Muscle of leg (tissue), 16 donors: ENCODE measurements at places on chromosomes 4 and X. TPM values are rescaled to one million over a fixed set of nuclear protein-coding genes. Genes with fewer than 3 reads are reported as not detected.

- no peak overlapping the region for H3K4me3 ChIP-seq
- peaks cover 3% of the 10 kb centered on the region for H3K4me1 ChIP-seq
- no peaks in the 10 kb centered on the region for H3K27me3 ChIP-seq
- no peak overlapping the region for H3K27ac ChIP-seq
- DNase-seq, result peak; percentile 62
These were observed 27.4 kb downstream of the FRYL start for GRCh38 chr4:48752726-48753125.

- H3K36me3 ChIP-seq, result peaks cover 19% of the 10 kb centered on the region
- peaks cover 14% of the 10 kb centered on the region for H3K27me3 ChIP-seq
- H3K4me3 ChIP-seq, result no peak overlapping the region
- H3K4me1 ChIP-seq, result no peaks in the 10 kb centered on the region
- no peak for DNase-seq
- no peak overlapping the region for H3K27ac ChIP-seq
These were observed 20.8 kb downstream of the RLIM start for GRCh38 chrX:74593593-74593992.

DNA sequence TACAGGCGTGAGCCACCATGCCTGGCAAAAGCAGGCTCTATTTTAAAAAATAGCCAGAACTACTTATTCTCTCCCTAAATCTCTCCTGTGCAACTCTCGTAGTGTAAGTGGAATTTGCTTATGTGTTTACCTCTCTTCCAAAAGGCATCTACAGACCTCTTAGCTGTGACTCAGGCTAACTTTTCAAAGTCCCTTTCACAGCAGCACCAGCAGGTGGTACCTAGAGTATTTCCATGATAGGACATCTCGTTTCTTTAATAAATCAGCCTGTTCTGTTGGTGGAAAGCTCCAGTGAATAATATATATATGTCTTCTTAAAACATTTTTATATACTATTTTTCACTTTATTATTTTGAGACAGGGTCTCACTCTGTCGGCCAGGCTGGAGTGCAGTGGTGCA lies 89.0 kb downstream of the NSUN7 start:
- no peak overlapping the region for H3K27ac ChIP-seq
- H3K27me3 ChIP-seq, result no peaks in the 10 kb centered on the region
- no peak for DNase-seq
- peaks cover 26% of the 10 kb centered on the region for H3K36me3 ChIP-seq
- peaks cover 16% of the 10 kb centered on the region for H3K4me1 ChIP-seq
- H3K4me3 ChIP-seq, result no peak overlapping the region

GRCh38 chr4:136713140-136713539 lies 819.2 kb downstream of the PCDH18 start:
- H3K4me3 ChIP-seq, result no peak overlapping the region
- H3K36me3 ChIP-seq, result no peaks in the 10 kb centered on the region
- no peaks in the 10 kb centered on the region for H3K27me3 ChIP-seq
- H3K27ac ChIP-seq, result no peak overlapping the region

GRCh38 chr4:85823295-85823694 lies 348.3 kb downstream of the ARHGAP24 start:
- no peak overlapping the region for H3K4me3 ChIP-seq
- peak; percentile 72 for DNase-seq
- no peaks in the 10 kb centered on the region for H3K36me3 ChIP-seq
- H3K4me1 ChIP-seq, result peaks cover 20% of the 10 kb centered on the region
- peak overlapping the region; percentile 52 for H3K27ac ChIP-seq

GRCh38 chr4:120232050-120232449 lies 165.4 kb upstream of the MAD2L1 start:
- H3K27ac ChIP-seq, result no peak overlapping the region
- no peaks in the 10 kb centered on the region for H3K27me3 ChIP-seq
- DNase-seq, result no peak
- no peaks in the 10 kb centered on the region for H3K4me1 ChIP-seq
- no peaks in the 10 kb centered on the region for H3K36me3 ChIP-seq
- H3K4me3 ChIP-seq, result no peak overlapping the region

DNA sequence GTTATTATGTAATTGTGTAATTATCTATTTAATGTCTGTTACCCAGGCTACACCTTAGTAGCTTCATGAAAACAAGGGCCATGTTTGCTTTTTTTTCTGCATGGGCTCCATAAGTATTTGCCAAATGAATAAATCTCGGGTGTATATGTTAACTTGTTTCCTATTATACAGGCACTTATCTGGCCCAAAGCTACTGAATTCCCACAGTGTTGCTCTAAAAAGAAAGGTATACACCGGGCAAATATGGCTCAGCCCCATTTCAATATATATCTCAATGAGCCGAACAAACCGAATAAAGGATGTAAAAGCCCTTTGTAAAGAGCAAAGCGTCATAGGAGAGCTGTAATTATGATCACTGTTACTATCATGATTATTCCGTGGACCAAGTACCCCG lies 767 bp downstream of the PAQR3 start:
- H3K27me3 ChIP-seq, result peaks cover 2% of the 10 kb centered on the region
- H3K27ac ChIP-seq, result no peak overlapping the region
- DNase-seq, result peak; percentile 29

- no peak for DNase-seq
- peaks cover 17% of the 10 kb centered on the region for H3K4me1 ChIP-seq
- H3K27me3 ChIP-seq, result no peaks in the 10 kb centered on the region
- H3K27ac ChIP-seq, result no peak overlapping the region
- no peak overlapping the region for H3K4me3 ChIP-seq
These were observed 90.7 kb downstream of the LNX1 start for GRCh38 chr4:53500546-53500945.

GRCh38 chr4:146334862-146335449 lies 120.6 kb downstream of the REELD1 start:
- DNase-seq, result peak; percentile 41
- no peaks in the 10 kb centered on the region for H3K36me3 ChIP-seq
- no peaks in the 10 kb centered on the region for H3K4me1 ChIP-seq
- H3K27ac ChIP-seq, result no peak overlapping the region
- H3K4me3 ChIP-seq, result no peak overlapping the region

- peaks cover 6% of the 10 kb centered on the region for H3K4me1 ChIP-seq
- peak overlapping the region; percentile 78 for H3K27ac ChIP-seq
- H3K4me3 ChIP-seq, result no peak overlapping the region
- no peaks in the 10 kb centered on the region for H3K36me3 ChIP-seq
- no peaks in the 10 kb centered on the region for H3K27me3 ChIP-seq
- peak; percentile 93 for DNase-seq
These were observed 69.3 kb upstream of the LDB2 start for GRCh38 chr4:16967722-16968121.

- DNase-seq, result peak; percentile 14
- no peak overlapping the region for H3K27ac ChIP-seq
- H3K27me3 ChIP-seq, result no peaks in the 10 kb centered on the region
- H3K4me1 ChIP-seq, result peaks cover 4% of the 10 kb centered on the region
- no peaks in the 10 kb centered on the region for H3K36me3 ChIP-seq
These were observed 26.9 kb downstream of the AFF1 start for GRCh38 chr4:86961605-86962295.

DNA sequence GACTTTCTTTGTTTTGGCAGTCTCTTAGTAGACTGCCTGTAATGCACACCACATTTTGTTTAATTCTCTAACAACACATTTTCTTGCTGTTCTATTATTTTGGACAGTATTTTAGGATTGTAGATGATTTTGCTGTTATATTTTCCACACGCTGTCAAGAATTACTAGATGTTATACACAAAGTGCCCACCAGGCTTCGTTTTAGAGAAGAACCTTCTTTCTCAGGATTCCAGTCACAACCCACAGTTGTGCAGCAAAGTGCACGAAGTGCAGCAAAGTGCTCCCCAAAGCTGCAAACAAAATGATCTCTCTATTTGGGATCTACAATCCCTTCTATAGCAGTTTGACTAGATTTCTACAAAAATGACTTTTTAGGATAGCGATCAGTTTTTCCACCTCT lies 2.4 kb downstream of the ZNF141 start:
- H3K27me3 ChIP-seq, result no peaks in the 10 kb centered on the region
- no peak overlapping the region for H3K27ac ChIP-seq
- no peak for DNase-seq

- peaks cover 9% of the 10 kb centered on the region for H3K27me3 ChIP-seq
- H3K36me3 ChIP-seq, result no peaks in the 10 kb centered on the region
- H3K4me3 ChIP-seq, result no peak overlapping the region
- H3K4me1 ChIP-seq, result no peaks in the 10 kb centered on the region
- DNase-seq, result no peak
- no peak overlapping the region for H3K27ac ChIP-seq
These were observed 43.0 kb downstream of the AMELX start for GRCh38 chrX:11336201-11336600.

- no peak overlapping the region for H3K4me3 ChIP-seq
- no peaks in the 10 kb centered on the region for H3K4me1 ChIP-seq
- no peaks in the 10 kb centered on the region for H3K27me3 ChIP-seq
- H3K36me3 ChIP-seq, result no peaks in the 10 kb centered on the region
These were observed 86.8 kb downstream of the DCLK2 start for GRCh38 chr4:150164956-150165629.

GRCh38 chr4:23476515-23477090 lies 413.2 kb downstream of the PPARGC1A start:
- H3K4me1 ChIP-seq, result no peaks in the 10 kb centered on the region
- no peak overlapping the region for H3K27ac ChIP-seq
- H3K4me3 ChIP-seq, result no peak overlapping the region
- DNase-seq, result no peak
- no peaks in the 10 kb centered on the region for H3K36me3 ChIP-seq
- H3K27me3 ChIP-seq, result no peaks in the 10 kb centered on the region

- H3K27me3 ChIP-seq, result peaks cover 12% of the 10 kb centered on the region
- peak overlapping the region; percentile 45 for H3K27ac ChIP-seq
- H3K36me3 ChIP-seq, result no peaks in the 10 kb centered on the region
- H3K4me3 ChIP-seq, result no peak overlapping the region
These were observed 87.6 kb upstream of the PLAC1 start for GRCh38 chrX:134745636-134746409.

- no peak for DNase-seq
- H3K36me3 ChIP-seq, result no peaks in the 10 kb centered on the region
- no peak overlapping the region for H3K4me3 ChIP-seq
- no peaks in the 10 kb centered on the region for H3K27me3 ChIP-seq
- no peaks in the 10 kb centered on the region for H3K4me1 ChIP-seq
- H3K27ac ChIP-seq, result no peak overlapping the region
These were observed 346.2 kb downstream of the MAGEB5 start for GRCh38 chrX:26562156-26562555.

DNA sequence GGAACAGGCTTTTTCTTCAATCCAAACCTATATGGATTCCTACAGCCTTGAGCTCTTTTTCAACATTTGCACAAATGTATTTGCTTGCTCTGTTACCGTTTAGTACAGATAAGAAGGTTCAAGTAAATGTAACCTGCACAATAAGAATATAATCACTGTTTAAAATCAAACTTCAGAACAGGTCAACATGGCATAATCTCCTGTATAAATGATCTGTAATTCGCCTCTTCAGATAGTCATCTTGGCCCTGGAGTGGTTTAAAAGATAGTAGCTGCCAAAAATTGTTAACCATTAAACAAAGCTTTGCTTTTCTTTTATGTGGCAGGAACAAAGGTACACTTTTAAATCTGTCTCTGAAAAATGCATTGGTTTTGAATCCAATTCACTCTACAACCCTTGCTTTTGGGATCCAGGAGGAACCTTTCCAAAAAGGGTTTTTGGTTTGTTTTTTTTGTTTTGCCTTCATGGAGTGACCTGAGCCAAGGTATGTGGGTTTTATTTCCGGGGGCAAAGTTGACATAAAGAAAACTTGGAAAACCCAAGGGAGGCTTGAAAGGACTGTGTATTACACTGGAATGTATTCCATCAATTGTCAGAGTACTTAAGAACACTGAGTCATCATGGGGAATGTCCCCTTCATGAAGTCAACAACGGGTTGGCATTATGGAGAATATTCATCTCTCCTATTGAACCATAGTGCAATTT lies 210.4 kb upstream of the HCCS start:
- no peaks in the 10 kb centered on the region for H3K4me1 ChIP-seq
- no peaks in the 10 kb centered on the region for H3K27me3 ChIP-seq
- H3K36me3 ChIP-seq, result no peaks in the 10 kb centered on the region
- H3K27ac ChIP-seq, result no peak overlapping the region
- no peak overlapping the region for H3K4me3 ChIP-seq
- DNase-seq, result no peak

- no peak overlapping the region for H3K27ac ChIP-seq
- no peak overlapping the region for H3K4me3 ChIP-seq
- peaks cover 16% of the 10 kb centered on the region for H3K36me3 ChIP-seq
- no peaks in the 10 kb centered on the region for H3K27me3 ChIP-seq
These were observed 143.5 kb downstream of the SOWAHB start for GRCh38 chr4:76754439-76754838.

DNA sequence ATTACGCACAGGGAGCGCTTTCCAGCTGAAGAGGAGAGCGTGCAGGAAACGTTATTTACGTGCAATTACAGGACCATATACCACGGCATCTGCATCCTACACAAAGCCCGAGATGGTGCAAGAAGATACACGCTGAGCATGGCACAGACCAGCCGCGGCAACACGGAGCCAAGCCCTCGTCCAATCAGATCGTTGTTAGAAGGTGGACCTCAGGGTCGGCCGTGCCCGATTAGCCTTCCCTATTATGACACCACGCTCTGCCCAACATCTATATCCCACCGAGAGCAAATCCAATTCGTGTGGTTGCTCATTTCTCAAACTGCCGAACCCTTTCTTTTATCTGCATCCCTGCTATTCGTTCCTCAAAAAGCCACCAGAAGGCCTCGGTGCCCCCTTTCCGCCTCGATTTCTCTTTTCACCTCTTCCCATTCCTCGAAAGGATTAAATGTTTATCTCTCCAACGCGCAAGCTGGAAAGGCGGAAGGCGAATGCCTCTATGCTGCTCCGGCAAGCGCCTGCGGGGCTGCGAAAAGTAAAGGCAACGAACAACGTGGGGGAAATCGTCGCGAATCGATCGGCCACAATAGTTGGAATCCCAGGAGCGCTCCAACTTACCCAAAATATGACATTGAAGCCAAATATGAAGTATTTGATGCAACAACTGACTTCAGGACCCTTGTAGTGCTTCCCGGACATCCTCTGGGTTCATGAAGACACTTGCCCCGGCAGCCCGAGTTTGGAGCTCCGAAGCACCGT lies 702 bp downstream of the TSPAN5 start:
- H3K4me1 ChIP-seq, result peaks cover 16% of the 10 kb centered on the region
- H3K36me3 ChIP-seq, result no peaks in the 10 kb centered on the region
- DNase-seq, result peak; percentile 69
- peak overlapping the region; percentile 68 for H3K4me3 ChIP-seq
- peak overlapping the region; percentile 80 for H3K27ac ChIP-seq

DNA sequence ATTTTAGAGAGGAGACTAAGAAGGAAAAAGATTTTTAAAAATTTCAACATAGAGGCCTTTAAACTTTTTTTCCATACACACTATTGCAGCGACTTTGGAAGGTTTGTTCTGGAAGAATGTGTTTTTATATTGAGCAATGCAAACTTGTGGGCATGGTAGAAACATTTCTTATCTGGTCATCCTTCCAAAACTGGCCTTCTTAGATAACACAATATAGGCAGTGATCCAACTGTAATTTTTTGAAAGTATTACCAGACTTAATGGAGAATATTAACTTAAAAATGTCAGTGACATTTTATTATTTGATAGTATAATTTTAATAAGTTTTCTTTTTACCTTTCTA lies 25.6 kb downstream of the FHDC1 start:
- H3K27me3 ChIP-seq, result no peaks in the 10 kb centered on the region
- DNase-seq, result no peak
- no peak overlapping the region for H3K4me3 ChIP-seq
- peaks cover 17% of the 10 kb centered on the region for H3K36me3 ChIP-seq
- H3K27ac ChIP-seq, result no peak overlapping the region
- peaks cover 18% of the 10 kb centered on the region for H3K4me1 ChIP-seq

Gene YY2
- 0.93 TPM for total RNA-seq

Gene DKK2
- 45.0 TPM for total RNA-seq

Gene MAGEB2
- total RNA-seq, result not detected

Gene CXCL13
- total RNA-seq, result 0.84 TPM

Gene EPGN
- total RNA-seq, result 0.49 TPM

Gene BEND2
- not detected for total RNA-seq

Gene SPATA18
- total RNA-seq, result 2.7 TPM

Gene TMEM144
- total RNA-seq, result 3.1 TPM

Gene MGAT4D
- total RNA-seq, result not detected

Gene IGSF1
- 90.7 TPM for total RNA-seq

Gene LANCL3
- 0.13 TPM for total RNA-seq
